ENCODE measurements at places on chromosomes 13 and 19.

- no peak for DNase-seq
Observed at GRCh38 chr13:39536906-39537305, 66.1 kb downstream of the LHFPL6 start.

DNA sequence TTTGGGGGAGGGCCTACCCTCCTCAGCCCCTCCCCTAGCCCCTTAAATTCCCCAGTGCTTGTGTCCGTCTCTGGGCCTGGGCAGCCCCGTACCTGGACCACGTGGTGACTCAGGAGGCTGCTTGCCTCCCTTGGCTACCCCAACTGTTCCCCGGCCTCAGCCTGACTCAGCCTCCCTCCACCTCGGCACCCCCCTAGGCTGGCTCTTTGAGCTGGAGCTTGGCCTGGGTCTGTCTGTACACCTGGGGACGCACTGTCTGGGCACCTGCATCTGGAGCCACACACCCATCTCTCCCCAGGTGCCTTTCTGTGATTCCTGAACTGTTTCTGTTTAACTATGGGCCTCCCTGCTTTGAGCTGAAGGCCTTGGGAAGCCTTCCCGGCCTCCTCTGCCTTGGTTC lies 1.8 kb upstream of the KLK14 start:
- no peak for DNase-seq

DNA sequence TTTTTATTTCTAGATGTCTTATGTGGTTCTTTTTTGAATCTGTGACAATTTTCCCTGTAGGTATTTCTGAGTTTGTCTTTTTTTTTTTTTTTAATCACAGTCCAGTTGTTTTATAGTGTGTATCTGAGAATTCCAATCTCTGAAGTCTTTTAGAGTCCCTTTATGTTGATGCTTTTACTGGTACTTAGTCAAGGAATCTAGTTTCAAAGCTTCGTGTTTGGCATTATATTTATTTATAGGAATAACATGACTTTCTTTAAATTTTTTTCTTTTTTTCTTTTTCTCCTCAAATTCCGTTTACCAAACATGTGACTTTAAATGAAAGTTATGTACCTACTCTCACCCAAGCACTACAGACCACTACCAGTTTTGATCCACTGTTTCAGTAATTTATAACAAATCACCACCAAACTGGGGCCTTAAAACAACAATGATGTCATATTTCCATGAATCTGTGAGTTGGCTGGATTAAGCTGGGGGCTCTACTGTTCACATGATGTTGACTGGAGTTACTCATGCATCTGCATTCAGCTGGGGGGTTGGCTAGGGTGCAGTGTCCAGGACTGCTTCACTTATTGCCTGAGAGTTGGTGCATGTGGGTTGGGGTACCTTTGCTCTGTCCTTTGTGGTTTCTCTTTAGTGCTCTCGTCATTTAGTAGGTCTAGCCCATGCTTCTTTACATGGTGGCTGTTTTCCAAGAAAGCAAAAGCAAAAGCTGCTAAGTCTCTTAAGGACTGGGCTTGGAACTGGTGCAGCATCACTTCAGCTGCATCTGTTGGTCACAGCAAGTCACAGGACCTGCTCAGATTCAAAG lies 22.3 kb downstream of the KCTD4 start:
- no peak for DNase-seq

DNA sequence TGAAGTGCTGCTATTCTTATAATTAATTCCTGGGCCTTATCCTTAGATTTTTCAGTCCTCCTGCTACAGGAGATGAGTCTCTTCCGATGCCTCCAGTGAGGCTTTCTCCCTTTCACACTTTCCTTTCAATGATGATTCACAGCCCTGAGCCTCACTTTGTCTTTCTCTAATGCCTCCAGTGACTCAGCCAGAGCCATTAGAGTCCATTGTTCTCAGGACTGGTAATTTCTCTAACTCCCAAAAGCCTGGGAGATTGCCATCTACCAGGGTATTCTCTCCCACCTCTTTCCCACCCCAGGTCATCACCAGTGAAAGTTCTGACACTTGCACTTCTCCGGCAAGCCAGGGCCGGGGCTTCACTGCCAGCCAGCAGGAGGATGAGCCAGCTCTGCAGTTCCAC lies 49.6 kb upstream of the ARGLU1 start:
- no peak for DNase-seq

GRCh38 chr19:44260343-44260681 lies 626 bp downstream of the ZNF233 start:
- no peak for DNase-seq

- no peak for DNase-seq
Observed at GRCh38 chr19:734716-735115, 16.2 kb upstream of the MISP start.

DNA sequence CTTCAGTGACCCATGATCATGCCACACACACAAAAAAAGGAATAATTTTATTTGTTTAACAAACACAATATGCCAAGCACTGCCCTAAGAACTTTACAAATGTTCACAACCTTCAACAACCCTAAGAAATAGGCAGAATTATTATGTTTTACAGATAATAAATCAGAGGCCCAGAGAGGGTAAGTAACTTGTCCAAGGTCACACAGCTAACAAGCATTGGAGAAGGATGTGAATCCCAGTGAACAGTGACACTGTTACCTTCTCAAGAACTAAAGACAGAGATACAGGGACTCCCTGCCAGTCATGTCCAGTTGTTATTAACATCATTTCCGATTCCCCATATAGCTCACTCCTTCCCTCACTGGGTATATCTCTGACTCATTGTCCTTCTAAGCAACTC lies 13.6 kb downstream of the CEACAM20 start:
- no peak for DNase-seq

- no peak for DNase-seq
Observed at GRCh38 chr13:106911020-106911419, 343.1 kb upstream of the ARGLU1 start.

- no peak for DNase-seq
Observed at GRCh38 chr19:32171719-32172151, 173.7 kb upstream of the ZNF507 start.

- DNase-seq: no peak
Observed at GRCh38 chr13:92734068-92734467, 492.5 kb upstream of the GPC6 start.

GRCh38 chr19:15563931-15564330 lies 51.1 kb upstream of the CYP4F8 start:
- DNase-seq: no peak

DNA sequence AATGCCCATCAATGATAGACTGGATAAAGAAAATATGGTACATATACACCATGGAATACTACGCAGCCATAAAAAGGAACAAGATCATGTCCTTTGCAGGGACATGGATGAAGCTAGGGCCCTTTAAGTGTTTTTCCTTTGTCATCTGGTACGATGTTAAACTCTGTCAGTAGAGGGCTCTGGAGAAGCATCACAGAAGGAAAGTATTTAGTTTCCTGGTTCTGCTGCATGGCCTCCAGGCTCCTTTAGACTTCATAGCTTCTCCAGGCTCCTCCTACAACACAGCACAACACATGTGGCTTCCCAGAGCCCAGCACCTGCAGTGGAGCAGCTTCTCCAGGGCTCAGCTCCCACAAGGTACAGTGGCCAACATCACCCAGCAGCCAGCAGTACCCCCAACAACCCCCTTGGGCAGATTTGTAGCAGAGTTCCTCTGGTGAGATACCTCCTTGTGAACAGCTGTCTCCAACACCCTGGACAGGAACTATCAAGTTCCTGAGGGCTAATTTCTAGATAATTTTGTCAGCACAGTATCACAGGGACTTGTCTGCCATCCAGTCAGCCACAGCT lies 63.4 kb downstream of the KCTD12 start:
- DNase-seq: no peak

DNA sequence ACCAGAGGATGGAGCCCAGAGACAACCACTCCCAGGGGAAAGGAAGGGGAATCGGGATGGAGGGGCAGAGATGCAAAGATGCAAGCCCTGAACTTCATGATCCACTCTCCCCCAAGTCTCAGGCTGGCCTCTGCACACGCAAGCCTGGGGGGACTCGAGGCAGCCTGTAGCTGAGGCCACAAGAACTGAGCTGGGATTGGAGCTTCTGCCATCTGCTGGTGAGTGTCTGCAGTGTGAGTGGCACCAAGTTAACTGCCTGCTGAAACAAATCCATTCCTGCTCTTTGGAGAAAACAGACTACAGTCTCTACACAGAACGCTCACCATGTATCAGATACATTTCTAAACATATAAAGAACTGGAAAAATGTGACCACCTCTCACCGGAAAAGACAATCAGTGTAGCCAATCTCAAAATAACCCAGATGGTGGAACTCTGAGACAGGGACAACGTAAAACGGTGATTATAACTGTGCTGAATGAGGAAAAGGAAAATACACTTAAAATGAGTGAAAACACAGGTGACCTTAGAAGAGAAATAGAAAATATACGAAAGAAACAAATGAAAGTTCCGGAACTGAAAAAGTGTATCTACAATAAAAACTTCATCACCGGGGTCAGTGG lies 62.1 kb downstream of the KLF2 start:
- no peak for DNase-seq

DNA sequence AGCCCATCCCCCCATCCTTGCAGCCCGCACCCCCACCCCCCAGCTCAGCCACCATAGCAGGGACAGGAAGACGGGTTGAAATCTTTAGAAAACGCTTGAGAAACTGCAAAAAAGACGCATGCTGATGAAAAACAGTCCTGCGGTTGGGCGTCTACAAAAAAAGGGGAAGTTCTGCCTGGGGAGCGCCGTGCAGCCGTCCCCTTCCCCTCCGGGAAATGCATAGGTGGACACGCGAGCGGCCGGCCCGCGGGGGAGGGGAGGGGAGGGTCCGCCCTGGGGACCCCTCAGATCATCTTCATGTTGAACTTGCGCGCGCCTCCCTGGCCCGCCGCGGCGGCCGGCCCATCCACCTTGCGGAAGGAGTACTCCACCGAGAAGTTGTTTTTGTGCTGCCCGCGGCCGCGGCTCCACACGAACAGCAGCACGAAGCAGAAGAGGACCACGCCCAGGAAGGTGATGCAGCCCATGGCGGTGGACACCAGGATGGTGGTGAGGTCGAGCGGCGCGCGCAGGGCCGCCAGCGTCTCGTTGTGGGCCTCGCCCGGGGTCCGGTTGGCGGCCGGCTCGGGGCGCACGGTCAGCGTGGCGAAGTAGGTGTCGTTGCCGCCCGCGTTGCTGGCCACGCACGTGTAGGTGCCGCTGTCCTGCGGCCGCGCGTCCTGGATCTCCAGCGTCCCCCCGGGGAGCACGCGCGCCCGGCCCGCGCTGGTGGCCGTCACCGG lies 7.9 kb upstream of the PEAK3 start:
- DNase-seq: no peak

DNA sequence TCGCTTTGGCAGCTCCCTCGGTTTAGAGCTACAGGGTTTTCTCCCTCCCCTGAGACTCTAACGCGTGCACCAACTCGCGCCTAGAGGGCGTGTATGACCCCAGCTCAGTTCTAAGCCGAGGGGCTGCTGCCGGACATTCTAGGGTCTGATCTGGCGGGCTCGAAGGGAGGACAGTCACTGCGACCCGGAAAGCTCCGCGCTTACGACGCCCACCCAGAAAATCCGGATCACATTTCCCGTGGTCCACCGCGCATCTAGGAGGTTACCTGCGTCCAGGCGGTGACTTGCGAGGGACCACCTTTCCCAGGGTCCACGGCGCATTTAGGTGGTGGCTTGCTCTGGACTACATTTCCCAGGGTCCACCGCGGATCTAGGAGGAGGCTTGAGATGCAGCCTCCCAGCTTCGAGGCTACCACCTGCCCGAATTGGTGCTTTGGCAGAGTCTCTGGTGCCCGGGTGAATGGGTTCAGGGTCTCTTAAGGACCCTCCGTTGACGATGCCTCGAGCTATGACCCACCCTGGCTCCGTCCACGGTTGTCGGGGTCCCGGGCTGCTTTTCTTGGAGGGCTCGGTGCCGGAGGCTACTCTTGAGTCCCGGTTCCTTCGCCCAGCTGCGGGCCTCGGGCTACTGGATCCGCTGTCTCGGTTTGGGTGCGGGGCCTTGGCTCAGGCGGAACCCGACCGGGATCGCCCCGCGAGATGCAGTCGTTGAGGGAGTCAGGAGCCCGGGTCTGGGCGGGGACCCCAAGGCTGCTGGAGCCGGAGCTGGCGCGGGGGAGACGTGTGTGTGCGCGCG lies 30.5 kb downstream of the ZNF146 start:
- no peak for DNase-seq

GRCh38 chr13:102845289-102845629 lies 573 bp upstream of the ERCC5 start:
- no peak for DNase-seq

- no peak for DNase-seq
Observed at GRCh38 chr19:31613683-31614219, 264.5 kb upstream of the TSHZ3 start.

- no peak for DNase-seq
Observed at GRCh38 chr19:49588365-49589122, 2.4 kb upstream of the PRR12 start.

DNA sequence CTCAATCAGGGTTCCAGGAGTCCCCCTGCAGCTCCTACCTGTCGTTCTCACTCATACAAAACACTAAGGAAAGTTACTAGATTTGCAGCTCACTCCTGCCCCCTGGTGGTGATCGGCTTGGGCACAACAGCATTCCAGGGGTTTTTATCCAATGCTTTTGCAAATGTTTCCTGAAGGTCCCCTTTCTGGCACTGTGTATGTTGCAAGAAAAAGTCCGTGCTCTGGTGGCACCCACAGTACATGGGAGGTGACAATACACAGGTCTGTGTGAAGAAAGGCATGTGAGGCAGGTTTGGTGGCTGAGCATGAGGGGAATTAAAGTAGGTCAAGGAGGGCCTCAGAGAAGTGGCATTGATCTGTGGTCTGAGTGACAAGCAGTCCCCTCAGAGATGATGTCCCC lies 8.6 kb upstream of the TYK2 start:
- DNase-seq: peak; percentile 72

DNA sequence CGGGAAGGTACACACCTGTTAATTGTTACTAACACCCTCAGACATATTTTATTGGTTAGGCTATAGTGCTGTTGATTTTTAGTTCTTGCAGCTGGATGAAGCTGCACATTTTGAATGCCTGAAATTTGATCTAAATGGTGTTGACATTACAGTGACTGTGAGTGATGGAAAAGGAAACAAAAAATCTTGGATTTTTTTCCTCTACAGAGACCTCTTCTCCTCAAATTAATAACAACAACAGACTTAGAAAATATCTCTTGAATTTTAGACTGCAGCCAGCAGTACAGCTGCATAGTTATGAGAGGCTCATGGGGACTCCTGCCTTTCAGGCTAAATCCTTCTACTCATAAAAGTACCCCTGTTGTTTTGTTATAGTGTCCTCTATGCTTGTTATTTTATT lies 500.5 kb upstream of the SPRY2 start:
- DNase-seq: no peak

- DNase-seq: no peak
Observed at GRCh38 chr13:97464561-97464960, 30.6 kb downstream of the RAP2A start.

DNA sequence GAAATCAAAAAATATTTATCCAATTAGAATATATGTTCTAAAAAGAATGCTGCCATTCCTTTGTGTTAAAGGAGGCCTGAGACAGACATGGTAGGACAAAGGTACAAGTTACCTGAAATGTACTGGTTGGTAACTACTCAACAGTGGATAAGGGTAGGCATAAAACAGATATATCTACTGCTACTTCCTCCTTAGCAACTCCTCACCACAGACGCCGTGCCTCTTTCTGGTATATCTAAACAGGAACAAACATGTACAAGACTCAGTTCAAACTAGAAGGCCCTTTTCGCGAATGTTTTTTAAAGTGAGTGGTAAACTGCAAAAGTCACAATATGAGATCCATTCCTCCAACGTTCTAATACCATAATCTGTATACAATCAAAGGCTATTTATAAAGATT lies 86.9 kb downstream of the TBC1D4 start:
- no peak for DNase-seq

GRCh38 chr19:57441979-57442752 lies 7.0 kb downstream of the ZNF749 start:
- DNase-seq: no peak
